ENCODE measurements at places on chromosomes 4 and X.

- no peak for DNase-seq
These were observed 11.1 kb downstream of the CYSLTR1 start for GRCh38 chrX:78316265-78316664.

DNA sequence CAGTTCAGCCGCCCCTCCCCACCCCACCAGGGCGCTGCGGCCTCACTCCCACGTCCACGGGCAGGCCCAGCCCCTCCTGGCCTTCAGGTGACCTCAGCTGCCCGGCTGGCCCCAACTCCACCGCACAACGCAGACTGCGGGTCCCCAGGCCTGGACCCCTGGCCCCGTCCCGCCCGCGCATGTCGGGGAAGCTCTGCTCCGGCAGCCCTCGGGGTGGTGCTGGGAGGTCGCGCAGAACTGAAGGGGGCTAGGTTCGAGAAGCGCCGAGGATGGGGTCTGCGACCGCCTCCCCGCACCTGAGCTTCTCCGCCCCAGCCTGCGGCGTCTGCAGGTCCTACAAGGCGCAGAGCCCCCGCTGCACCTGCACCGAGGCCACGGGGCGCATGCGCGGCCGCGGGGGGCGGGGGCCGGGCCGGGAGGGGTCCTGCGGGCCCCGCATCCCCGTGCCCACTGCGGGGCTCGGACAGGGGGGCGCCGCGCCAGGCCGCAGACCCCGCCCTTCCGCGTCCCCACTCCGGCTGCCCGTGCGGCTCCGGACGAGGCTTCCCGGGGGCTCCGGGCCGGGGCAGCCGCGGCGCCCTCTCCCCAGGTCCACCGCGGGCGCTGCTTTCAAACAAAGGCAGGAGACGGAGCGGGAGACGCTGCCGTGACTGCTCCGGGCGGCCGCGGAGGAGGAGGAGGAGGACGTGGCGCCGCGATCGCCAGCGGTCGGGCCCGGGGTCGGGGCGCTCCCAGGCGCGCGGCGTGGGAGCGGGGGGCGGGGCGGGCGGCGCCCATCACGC, 672 bp upstream of the NAT8L start:
- DNase-seq: no peak

GRCh38 chr4:35541146-35541887, 703.0 kb downstream of the ARAP2 start:
- no peak for DNase-seq

GRCh38 chrX:81120936-81121371, 80.8 kb downstream of the HMGN5 start:
- peak; percentile 46 for DNase-seq

GRCh38 chrX:14964500-14964899, 91.3 kb downstream of the MOSPD2 start:
- no peak for DNase-seq

DNA sequence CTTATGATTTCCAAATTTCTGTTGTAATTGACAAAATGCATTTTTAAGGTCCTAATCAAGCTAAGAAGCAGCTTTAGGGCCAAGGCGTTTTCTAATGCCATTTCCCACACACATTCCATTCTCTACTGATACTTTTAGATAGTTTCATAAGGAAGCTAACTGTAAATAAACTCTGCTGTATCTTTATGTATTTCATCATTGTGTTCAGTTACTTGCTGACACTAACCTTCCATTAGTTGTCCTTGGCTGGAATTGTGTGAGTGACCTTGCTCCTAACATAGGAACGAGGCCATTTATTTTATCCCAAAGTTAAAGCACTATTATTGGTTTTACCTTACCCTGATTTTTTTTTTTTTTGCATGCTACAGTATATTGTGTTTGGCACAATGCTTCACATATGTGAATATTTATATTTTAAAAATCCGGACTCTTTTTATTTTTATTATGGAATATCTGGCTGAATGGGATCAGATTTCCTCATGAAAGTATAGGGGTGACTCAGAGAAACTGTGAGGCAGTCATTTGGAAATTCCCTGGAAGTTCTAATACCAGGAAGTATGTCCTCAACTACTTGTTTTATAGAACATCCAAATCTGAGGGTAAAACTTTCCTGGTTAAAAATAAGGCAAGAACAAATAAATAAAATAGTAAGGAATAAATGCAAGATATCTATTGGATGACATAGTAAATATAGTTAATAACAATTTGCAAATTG, 62.7 kb upstream of the SORBS2 start:
- DNase-seq: no peak

DNA sequence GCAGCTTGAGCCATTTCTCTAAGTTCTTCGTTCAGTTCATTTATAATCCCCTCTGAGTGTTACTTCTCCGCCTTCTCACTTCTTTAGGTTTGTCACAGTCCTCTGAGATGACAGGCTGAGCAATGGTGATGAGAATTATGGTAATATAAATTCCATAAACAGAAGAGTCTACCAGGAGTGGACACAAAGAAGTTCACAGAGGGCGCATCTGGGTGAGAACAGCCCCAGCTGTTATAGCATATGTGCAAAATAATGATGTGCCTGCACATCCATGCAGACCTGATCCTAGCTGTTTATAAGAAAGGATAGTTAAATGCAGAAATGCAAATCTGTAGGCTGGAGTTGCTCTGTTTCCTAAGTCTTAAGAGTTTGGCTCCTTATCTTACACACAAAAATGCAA, 377.5 kb downstream of the KCNIP4 start:
- no peak for DNase-seq

GRCh38 chr4:32189788-32190187, 1469.6 kb downstream of the PCDH7 start:
- no peak for DNase-seq

DNA sequence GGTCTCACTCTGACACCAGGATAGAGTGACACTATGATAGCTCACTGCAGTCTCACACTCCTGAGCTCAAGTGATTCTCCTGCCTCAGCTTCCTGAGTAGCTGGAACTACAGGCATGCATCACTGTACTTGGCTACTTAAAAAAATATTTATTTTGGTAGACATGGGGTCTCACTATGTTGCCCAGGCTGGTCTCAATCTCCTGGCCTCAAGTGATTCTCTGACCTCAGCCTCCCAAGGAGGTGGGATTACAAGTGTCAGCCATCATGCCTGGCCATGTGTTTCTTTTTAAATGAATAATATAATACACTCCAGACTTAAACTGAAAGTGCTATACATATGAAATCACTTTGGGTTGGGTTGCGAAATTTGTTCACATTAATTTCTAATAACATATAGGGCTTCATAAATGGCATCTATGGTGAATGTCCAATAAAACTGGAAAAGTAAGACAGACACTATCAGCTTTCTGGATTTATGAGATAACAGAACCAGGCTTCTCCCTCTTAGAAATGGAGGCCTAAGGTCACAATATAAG, 48.0 kb downstream of the SEC24D start:
- DNase-seq: no peak

- DNase-seq: no peak
These were observed 54.7 kb downstream of the RBPJ start for GRCh38 chr4:26375551-26375950.

DNA sequence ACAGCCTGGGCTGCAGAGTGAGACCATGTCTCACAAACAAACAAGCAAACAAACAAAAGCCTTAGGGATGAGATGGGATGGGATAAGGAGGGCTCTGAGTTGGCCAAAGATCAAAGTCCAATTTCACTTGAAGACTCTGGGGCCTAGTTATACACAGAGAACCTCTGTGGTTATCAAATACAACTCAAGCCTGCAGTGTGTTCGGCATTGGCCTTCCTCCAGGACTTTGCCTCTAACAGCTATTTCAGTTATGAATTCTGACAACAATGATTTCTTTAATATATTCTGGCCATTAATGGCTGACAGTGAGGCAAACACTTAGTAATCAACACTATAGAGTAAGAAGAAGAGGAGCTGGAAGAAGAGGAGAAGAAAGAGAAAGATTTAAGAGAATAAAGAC, 171.1 kb downstream of the PDGFRA start:
- no peak for DNase-seq

DNA sequence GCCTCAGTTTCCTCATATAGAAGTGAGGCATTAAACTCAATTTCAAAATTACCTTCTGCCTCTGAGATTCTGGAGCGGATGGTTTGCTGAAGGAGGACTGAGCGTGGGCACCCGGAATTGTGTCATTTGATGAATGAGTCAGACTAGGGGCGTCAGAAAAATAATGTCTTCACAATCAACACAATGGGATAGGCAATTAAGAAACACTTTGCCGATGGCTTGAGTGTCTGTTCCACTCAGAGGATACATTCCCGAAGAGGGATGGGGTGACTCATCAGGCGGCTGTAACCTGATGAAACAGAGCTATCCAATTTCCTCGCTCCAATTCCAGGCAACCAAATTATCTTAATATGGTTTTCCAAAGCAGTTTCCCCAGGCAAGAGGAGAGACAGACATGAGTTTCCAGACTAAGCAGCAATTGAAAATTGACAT, 1.2 kb upstream of the CHRNA9 start:
- DNase-seq: no peak

DNA sequence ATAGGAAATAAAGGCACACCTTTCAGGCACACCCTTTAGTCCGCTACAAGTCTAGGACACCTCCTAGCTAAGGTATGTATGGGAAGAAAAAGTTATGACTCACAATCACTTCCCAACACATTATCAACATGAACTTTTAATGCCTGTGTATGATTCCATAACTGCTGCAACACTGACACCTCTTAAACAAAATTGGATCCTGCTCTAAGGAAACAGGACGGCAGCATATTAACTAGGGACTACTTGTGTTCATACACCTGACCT, 2.4 kb upstream of the PPP3CA start:
- DNase-seq: no peak

GRCh38 chrX:45479196-45479834, 278.6 kb upstream of the DIPK2B start:
- no peak for DNase-seq

DNA sequence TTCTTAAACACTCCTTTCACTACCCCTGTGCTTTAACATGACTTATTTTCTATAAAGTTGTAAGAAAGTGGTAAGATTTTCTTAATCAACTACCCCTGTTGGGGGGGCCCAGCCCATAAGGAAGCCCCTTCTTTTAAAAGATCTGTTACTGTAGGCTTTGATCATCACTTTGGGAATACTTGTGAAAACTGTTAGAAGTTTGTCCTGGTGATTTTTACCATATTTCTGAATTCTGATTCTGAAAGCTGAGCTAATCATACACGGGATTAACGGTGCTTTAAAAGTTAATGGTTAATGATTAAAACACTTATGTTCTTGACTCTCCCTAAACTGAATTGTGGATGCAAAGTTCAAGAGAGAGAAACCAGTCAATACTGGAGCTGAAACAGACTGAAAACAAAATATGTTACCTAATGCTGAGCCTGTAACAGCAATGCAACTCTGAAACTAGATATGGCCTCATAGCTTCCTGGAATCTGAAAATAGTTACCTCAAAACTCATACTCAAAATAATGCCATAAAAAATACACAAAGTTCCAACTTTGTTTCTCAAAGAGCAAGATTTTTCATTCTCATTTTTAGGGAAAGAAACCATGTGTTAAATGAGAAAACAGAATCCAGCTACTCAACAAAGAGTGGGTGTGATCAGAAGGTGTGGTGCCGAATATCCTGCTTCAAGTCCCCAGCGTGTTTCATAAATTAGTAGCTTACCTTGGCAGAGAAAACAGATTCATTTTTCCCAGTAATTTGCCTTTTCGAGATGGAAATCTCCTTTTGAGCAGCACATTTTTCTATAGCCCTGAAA, 31.6 kb downstream of the ADH7 start:
- no peak for DNase-seq

- no peak for DNase-seq
These were observed 28.4 kb downstream of the GAGE1 start for GRCh38 chrX:49627086-49627777.

- DNase-seq: no peak
These were observed 766.5 kb downstream of the C4orf33 start for GRCh38 chr4:129862461-129862860.

DNA sequence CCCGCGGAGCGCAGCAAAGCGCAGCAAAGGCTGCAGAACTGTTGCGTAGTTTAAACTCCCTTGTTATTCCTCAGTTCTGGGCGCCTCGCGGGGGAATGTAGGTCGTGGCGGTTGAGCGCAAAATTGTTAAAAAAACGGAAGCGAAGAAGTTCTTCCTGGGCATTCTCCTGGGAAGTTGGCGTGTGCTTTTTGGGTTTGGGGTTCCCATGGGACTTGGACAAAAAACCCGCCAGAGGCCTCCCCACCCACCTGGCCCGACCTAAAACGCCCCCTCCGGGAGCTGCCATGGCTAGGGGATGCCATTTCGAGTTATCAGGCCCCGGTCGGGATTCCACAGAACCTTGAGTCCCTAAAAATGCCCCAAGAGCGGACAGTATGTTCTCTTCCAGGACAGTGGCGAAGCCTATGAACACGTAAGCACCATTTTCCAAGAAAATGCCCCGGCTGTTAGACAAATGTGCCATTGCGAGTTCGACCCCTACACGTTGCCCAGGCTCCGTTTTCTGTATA, 8.9 kb downstream of the ZIC3 start:
- DNase-seq: no peak

DNA sequence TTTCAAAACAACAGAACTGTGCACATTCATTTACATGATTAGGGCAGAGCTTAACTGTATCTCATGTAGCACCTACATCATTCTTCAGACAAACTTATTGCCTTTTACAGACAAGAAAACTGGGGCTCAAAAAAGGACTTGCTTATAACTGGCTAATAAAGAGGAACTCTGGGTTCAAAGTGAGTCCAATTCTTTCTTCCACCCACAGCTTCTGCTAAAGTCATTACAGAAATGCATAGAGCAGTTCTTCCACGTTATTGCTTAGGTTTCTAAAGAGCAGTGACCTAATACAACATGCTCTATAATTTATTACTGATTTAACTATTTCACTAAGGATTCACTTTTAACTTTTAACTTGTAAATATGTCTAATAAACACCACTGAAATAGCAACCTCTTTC, 60.6 kb downstream of the ELOVL6 start:
- no peak for DNase-seq

GRCh38 chrX:18920566-18920965, 63.3 kb downstream of the PHKA2 start:
- DNase-seq: no peak

DNA sequence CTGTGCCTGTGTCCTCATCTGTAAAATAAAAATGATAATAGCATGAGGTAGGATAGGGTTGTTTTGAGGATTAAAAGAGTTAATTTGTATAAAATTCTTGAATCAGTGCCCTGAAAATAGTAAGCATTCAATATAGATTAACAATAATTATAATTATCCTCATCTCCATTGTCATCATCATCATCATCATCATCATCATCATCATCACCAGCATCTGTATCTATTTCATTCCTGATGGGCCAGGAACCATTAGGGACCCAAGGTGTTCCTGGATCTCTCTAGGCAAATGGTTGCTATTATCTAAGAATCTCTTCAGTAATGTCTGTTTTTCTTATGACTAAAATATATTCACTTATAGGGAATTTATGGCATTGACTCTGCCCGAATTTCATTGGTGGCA, 31.6 kb downstream of the RASSF6 start:
- no peak for DNase-seq

DNA sequence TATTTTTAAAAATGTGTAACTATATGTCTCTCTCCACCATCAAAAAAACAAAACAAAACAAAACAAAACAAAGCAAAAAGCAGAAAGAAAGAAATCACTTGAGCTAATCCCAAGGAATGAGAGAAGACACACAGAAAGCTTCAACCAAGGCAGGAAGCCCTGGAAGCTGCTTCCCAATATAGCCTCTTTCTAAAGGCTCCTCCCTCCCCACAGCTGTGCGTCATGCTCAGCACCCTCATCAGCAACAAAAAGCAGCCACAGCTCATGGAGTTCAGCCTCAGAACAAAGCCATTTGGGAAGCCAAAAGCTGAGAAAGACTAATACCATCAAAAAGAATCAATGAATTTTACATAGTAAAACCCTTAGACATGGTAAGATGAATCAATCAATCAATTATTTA, 501.6 kb upstream of the SMIM31 start:
- peak; percentile 77 for DNase-seq

All from hippocampal formation (tissue), 2 donors.